ENCODE measurements at places on chromosomes 16 and 17.

- DNase-seq, result no peak
Observed at GRCh38 chr17:74758848-74759168, 10.4 kb downstream of the NHERF1 start.

DNA sequence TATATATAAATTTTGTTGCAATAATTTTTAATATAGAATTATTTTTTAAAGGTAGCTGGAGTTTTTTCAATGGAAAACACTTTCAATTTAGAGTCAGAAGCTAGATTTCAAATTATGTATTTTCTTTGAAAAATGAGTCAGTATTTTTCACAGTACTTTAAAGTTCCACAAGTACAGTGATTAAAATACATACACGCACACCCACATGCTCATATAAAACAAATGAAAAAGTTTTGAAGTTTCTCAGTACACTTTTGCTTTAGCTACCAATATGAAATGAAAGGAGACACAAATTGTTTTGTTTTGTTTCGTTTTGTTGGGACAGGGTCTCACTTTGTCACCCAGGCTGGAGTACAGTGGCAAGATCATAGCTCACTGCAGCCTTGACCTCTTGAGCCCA lies 98.6 kb downstream of the CYB561 start:
- no peak for DNase-seq

- no peak for DNase-seq
Observed at GRCh38 chr16:4931381-4931780, 5.6 kb downstream of the PPL start.

GRCh38 chr16:17321824-17322223 lies 148.9 kb downstream of the XYLT1 start:
- DNase-seq, result no peak

GRCh38 chr16:85853547-85854545 lies 45.1 kb upstream of the IRF8 start:
- DNase-seq, result no peak

DNA sequence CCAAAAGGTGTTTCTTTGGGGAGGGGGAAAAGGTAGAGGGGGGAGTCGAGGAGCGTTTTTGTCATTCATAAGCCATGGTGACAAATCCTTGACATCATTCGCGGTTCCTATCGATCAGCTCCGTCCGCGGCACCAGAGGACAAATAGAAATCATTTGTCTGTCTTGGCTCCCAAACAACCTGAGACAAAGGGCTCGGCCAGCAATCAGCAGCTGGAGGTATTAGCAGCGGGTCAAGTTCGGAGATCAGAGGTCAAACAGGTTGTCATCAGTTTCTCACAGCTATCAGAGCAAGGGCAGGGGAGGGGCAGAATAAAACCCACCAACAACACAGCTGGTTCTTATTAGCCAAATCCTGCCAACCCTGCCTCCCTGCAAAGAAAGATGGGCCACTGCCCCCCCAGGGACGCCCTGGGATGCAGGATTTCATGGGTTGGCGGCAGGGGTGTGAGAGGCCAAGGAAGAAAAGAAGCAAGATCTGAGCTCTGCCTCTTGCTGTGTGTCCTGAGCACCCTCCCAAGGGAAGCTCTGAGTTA lies 145.3 kb upstream of the LHX1 start:
- no peak for DNase-seq

DNA sequence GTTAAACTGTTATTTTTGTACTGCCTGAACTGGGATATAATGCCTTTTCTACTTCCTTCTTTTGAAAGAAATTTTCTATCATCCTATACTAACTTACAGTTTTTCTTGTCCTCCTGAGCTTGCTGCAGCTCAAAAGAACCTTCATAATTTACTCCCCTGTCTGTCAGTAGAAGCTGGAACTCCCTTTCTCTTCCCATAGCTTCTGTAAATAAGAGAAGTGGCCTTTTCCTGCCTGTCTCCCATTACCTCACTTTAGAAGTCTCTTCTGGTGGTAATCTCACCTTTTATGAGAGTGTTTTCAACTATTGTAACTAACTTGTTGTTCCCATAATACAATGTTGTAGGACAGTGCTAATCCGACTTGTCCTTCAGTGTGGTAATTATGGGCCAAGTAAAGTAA lies 246.7 kb upstream of the TBX2 start:
- no peak for DNase-seq

GRCh38 chr16:22961206-22961605 lies 147.2 kb downstream of the HS3ST2 start:
- no peak for DNase-seq

Measured in activated B cell treated with CpG ODN at 0.5 μM for 24 hours (primary cell).